ENCODE measurements at places on chromosomes 16 and 17.

DNA sequence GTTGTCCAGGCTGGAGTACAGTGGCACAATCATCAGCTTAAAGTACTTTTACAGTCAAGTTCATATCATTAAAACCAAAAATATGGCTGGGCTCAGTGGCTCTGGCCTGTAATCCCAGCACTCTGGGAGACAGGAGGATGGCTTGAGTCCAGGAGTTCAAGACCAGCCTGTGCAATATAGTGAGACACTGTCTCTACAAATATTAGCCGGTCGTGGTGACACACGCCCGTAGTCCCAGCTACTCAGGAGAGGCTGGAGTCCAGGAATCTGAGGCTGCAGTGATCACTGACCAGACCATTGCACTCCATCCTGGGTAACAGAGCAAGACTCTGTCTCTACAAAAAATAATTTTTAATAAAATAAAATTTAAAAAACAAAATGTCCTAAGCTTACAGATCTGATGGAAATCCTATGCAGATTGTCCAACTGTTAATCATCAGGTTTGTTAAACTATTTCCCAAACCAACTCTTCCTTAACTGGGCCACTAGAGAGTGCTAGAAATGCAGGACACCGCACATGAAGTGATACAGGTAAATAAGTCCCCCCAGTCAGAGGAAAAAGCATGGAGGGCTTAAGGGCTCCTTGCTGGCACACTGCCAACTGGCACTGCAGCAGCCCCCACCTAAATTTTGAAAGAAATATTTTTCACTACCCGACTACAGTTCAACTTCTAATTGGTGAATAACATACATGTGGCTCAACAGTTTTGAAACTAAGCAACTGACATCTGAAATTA, 2.8 kb downstream of the USP22 start:
- ATAC-seq, result no peak

GRCh38 chr16:51813609-51814008, 662.5 kb upstream of the SALL1 start:
- no peak for ATAC-seq

DNA sequence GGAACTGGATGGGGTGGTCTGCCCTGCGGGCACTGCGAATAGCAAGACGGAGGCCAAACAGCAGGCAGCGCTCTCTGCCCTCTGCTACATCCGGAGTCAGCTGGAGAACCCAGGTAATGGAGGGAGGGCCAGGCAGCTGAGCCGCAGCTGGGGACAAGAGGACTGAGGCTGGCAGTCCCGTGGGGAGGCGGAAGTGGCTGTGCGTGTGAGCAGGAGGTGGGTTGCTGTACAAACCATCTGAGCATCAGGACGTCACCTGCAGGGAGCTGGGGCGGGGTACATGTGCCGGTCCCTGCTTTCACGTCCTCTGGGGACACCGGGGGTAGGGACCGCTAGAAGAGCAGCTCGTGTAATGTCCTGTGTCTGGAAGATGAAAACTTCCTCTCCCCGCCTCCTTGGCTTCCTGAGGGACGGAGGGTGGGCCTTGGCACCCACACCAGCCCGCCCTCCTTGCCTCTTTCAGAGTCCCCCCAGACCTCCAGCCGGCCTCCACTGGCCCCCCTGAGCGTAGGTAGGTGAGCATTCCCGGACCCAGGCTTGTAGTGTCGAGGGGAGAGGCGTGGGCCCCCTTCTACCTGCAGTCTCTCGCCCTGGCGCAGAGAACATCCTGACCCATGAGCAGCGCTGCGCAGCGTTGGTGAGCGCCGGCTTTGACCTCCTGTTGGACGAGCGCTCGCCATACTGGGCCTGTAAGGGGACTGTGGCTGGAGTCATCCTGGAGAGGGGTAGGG, 3.7 kb downstream of the ADAD2 start:
- no peak for ATAC-seq

DNA sequence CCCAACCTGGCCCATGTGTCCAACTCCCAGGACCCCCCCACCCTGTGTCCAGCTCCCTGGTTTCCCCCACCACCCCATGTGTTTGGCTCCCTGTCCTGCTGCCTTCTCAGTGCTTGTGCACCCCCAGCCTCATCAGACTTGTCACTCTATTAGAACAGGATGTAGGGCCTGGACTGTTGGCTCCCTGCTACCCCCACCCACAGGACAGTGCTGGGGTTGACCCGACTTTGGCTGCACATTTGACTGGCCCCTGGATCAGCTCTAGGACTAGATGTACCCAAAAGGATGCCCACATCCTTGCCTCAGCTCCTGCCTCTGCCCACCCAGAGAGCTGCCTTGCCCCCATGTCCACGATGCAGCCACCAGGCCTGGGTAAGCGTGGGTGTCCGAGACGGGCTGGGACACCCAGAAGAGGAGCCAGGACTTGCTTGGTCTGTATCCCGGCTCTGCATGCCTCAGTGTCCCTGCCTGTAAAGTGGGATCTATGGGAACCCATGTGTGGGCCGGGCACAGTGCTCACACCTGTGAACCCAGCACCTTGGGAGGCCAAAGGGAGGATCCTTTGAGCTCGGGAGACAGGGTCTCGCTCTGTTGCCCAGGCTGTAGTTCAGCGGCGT, 1.5 kb upstream of the CCDC57 start:
- ATAC-seq, result no peak

GRCh38 chr17:63258785-63259184, 187.3 kb downstream of the CYB561 start:
- no peak for ATAC-seq

DNA sequence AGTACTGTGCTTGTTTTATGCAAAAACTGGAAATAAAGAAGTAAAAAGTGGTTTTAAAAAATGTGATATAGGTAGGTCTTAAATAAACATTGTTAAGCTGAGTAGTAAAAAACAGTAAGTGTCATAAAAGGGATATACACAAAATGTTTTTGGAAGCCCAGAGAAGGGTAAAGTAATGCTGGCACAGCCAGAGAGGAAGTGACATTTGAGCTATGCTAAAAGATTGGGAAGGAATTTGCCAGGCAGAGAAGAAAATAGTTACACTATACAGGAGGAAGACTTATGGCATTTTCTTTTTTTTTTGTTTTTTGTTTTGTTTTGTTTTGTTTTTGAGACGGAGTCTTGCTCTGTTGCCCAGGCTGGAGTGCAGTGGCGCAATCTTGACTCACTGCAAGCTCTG, 40.8 kb upstream of the TAOK1 start:
- no peak for ATAC-seq

GRCh38 chr17:8785547-8786413, 13.4 kb downstream of the MFSD6L start:
- ATAC-seq, result peak; percentile 79

DNA sequence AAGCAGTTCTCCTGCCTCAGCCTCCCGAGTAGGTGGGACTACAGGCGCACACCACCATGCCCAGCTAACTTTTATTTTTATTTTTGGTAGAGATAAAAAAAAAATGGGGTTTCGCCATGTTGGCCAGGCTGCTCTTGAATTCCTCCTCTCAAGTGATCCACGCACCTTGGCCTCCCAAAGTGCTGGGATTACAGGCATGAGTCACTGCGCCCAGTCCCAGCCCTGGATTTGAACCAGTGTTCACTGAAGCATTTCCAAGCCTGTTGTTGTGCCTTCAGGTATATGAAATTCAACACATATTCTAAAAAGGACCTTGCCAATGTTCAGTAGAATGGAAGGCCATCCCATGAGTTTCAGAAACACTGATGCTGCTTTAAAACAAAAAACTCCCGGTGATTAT, 165.3 kb downstream of the SLC39A11 start:
- no peak for ATAC-seq

DNA sequence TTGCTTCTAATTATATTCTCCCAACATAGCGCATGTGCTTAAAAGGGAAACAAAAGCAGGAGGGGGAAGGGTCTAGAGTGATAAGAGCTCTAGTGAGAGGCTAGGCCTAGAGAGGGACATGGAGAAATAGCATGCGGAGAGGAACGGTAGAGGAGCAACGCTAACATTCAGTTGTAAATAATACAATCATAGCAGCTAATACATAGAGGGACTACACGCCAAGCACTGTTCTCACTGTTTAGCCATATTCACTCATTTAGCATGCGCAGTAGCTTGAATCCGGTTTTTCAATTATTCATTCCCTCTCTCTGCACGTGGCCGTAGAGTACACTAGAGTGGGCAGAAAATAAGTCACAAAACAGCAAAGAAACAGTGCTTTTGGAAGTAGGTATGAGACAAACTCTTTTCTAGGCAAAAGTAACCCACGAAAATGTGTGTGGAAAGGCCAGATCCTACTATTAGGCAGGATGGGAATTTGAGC, 1.7 kb upstream of the ALOX12 start:
- no peak for ATAC-seq

GRCh38 chr16:31009894-31010584, 399 bp downstream of the STX1B start:
- ATAC-seq, result no peak

DNA sequence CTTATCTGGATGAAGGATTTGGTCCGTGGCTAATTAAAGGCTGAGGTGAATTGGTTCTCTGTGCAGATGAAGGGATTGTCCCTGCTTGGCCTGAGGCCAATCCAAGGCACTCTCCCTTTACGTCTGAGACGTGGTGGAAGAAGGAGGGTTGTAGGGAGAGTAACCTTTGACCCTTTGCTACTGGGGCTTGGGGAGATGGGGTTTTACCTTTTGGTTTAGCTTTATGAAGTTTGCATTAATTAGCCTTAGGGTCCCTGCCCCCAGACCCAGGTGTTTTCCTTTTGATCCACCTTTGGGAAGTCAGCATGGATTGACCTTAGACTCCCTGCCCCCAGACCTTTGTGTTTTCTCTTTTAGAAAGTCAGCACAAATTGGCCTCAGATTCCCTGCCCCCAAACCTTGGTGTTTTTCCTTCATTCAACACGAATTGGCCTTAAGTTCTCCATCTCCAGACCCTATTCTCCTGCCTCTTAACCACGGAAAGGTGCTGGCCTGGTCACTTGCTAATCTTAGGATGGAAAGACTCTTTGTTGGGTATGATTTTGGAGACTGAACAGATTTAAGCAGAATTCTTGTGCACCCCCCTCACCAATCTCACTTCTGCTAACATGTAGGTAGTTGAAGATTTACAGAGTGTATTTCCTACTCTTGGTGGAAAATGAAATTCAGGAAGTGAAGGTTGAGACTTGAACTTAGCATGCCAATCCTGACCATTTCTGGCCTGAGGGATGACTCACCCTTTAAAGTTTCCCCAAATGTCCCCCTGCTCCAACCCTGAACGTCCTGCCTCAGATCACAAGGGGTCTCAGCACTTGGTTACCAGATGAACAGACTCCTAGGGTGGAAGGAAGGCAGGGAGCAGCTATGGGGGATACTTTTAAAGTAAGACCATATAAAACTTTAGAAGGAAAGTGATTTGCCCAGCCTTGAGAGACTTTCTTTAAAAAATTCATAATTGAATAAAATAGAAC, 23.1 kb upstream of the MMD start:
- no peak for ATAC-seq

GRCh38 chr17:13154398-13154797, 136.6 kb upstream of the ELAC2 start:
- ATAC-seq, result no peak

DNA sequence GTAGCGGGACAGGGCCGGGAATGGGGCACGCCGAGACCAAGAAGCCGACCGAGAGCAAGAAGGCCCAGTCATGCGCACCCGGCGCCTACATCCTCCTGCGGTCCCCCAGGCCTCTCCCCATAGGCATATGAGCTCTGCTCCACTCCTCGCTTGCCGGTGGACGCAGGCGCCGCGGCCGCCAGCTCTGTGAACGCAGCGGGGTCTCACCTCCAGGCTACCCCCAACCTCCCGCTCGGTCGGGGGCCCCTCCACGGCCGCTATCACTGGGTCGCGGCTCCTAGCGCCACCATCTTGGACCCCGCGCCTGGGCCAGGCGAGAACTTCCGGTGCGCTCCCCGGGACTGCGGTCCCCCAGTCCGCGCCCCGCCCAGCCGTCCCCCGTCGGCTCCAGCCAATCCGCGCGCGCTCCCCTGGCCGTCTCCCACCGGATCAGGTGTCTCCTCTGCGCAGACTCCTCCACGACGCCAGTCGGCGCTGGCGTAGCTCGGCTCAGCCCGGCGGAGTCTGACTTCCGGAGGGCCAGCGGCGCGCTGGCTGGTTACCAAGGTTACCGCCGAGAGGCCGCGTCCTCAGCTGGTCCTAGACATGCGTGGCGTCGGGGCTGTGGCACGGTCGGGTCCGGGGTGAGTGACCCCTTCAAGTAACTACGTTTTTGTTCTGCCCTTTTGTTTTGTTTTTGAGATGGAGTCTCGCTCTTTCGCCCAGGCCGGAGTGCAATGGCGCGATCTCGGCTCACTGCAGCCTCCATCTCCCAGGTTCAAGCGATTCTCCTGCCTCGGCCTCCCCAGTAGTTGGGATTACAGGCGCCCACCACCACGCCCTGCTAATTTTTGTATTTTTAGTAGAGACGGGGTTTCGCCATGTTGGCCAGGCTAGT, at the start of gene ZNF594:
TSS of gene ZNF594 (minus strand) at position 328 of the 877 bp plus-strand sequence. CDS start 7,612 bp downstream, outside the sequence.
- ATAC-seq, result peak; percentile 100

- no peak for ATAC-seq
These were observed 1.0 kb downstream of the SRCIN1 start for GRCh38 chr17:38604479-38605403.

DNA sequence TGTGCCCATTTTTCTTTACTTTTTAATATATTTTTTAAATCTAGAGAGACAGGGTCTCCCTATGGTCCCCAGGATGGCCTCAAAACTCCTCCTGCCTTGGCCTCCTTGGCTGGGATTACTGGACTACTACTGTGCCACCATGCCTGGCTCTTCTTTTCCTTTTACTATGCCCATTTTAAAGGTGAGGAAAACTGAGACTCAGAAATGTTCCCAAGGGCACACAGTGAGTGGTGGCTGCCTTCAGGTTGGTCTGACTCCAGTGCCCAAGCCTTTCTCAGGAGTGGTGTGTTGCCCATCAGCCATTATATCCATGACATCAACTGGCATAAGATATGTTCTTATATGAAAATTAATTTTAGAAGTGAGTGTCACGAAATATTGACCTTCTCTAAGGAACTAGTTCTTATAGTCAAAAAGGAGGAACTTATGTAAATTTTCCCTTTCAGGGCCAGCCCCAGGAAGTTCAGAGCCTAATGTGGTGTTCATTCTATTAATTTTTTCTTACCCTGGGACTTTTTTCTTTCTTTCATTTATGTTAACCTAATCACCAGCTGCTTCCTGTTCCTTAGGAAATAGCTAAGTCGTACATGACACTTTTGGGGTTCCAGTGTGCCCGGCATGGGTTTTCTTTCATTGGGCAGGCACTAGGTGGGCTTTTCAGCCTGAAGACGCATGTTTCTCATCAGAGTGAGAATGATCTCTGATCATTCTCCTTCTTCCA, 17.9 kb upstream of the SPN start:
- ATAC-seq, result no peak

GRCh38 chr16:27455700-27456099, 53.7 kb downstream of the IL21R start:
- no peak for ATAC-seq

DNA sequence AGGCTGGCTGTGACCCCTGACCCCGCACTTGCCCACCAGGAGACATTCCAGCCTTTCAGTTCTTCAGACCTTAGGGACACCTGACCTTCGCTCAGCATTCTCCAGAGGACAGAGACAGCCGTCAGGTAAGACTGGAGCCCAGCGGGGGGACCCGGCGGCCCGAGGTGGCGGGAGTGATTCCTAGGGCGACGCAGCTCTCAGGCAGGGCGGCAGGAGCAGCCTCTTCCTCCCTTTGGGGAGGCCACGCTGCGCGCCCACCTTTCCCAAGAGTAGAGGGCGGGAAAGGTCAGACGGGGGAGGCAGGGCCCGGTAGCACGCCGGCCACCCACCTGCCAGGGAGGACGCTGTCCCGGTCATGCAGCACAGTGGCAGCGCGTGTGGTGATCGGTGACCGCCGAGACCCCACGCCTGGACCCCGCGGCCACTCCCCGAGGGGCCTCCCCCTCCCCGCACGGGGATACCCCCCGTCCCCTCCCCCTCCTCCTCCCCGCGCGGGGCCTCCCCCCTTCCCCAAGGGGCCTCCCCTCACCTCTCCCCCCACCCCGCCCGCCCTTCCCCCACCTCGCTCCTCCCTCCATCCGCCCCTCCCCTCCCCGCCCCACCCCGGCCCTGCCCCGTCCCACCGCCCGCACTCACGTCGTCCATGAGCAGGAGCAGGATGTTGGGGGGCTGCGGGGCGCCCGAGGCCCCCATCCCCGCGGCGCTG, 472 bp downstream of the GALNS start:
- no peak for ATAC-seq
